ENCODE measurements at places on chromosomes 1 and 21.

- no peak for DNase-seq
These were observed 56.5 kb upstream of the DNAH14 start for GRCh38 chr1:224872832-224873433.

GRCh38 chr1:177925006-177925405 lies 44.9 kb downstream of the SEC16B start:
- DNase-seq = no peak

DNA sequence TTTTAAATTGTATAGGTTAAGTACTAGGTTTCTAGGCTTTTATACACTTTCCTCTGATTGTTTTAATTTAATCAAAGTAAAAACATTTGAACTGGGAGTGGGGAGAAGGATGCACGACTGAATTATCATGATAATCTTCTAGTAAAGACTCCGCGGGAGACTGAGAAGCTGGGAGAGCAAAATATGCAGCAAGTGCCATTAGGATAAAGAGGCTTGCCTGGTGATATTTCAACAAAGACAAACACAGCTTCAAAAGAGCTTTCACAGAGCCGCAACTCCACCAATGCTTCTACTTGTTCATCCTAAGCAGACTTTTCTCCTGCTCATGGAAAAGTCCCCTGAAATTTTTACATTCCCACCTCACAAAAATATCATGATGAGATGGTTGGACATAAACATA lies 239.0 kb upstream of the PTBP2 start:
- no peak for DNase-seq

DNA sequence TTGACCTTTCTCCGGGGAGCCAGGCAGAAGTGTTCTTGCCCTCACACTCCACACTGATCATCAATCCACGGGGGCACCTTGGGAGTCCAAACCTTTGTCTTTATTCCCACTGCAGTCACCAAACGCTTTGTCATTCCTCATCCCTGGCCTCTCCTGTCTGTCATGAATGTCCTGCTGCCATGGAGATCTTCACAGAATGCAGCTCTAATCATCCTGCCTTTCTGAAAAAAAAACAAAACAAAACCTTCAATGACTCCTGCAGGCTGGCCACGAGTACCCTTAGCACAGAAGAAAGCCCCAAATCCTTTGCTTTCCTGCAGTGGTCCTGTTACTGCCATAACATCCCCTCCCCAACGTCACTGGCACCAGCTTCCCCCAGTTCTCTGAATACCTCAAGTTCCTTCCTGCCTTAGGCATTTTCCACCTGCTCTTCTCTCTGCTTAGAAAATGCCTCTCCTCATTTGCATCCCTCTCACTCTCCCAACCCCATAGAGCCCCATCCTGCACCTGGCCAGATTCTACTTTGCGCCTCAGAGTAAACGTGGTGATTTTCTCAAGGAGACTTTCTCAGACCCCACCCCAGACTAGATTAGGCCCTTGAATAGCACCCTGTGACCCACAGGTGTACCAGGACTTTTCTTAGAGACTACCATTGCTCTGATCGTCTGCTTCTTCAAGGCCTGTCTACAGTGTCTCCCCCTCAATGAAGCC lies 131.2 kb downstream of the AK5 start:
- DNase-seq = no peak

GRCh38 chr1:56709269-56709880 lies 64.3 kb downstream of the PRKAA2 start:
- no peak for DNase-seq

- no peak for DNase-seq
These were observed 17.3 kb upstream of the MIIP start for GRCh38 chr1:12001996-12002493.

DNA sequence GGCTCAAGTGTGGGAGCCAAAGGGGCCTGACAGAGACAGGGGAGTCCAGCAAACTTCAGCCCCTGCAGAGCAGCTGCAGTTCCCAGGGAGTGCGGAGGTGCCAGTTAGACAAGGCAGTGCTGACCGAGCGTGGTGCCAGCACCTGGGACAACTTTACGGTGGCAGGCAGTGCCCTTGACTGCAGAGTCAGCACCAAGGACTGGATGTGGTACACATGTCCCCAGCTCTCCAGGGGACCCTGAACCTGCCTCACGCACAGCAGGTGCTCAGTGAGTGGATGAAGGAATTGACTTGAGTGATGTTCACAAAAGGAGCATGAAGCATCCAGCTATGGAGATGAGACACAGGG lies 296.5 kb downstream of the SIPA1L2 start:
- DNase-seq = no peak

- DNase-seq = no peak
These were observed 21.6 kb upstream of the TRABD2B start for GRCh38 chr1:48018799-48019198.

- no peak for DNase-seq
These were observed 373.7 kb downstream of the SRGAP2C start for GRCh38 chr1:121558514-121558913.

- peak; percentile 59 for DNase-seq
These were observed 397.9 kb downstream of the HHAT start for GRCh38 chr1:210726621-210727020.

DNA sequence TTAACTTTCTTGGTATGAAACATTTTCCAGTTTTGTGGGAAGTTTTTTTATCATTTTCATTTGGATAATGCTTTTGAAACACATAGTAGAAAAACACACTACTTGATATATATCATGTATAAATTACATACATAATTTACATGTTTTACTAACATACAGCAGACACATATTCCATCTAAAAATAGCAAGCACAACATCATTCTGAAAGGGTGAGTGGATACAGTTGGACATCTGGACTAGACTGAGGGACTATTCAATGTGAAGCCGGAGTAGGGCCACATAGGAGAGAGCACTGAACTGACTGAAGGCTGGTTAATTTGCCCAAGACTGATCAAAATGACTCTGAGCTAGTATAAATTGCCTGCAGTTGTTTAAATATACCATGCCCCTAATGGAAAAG lies 11.7 kb downstream of the CDKN2C start:
- no peak for DNase-seq

GRCh38 chr1:203379825-203380224 lies 28.9 kb upstream of the FMOD start:
- DNase-seq = no peak

GRCh38 chr1:170533298-170533697 lies 1.3 kb downstream of the GORAB start:
- no peak for DNase-seq

DNA sequence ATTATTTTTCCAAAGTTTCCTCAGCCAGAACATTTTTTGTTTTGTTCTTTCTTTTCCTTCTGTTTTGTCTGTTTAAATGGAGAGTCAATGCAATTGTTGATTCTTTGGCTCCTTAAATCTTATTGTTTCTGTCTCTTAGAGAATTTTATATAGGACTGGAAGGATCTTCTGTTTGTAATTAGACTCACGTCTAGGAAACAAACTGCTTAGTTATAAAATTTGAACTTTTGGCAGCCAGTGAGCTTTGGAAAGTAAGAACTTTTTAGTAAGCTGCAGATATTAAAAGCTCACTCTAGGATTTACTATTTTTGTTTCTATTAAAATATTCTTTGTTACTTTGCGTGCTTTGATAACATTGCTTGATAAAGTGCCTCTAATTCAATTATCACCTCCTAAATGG lies 109.8 kb upstream of the HNRNPU start:
- no peak for DNase-seq

- no peak for DNase-seq
These were observed 10.2 kb downstream of the MACF1 start for GRCh38 chr1:39214714-39214997.

- DNase-seq = no peak
These were observed 5.2 kb downstream of the IFI6 start for GRCh38 chr1:27666791-27667254.
